Pancreas (tissue), 10 donors: ENCODE measurements at places on chromosomes 5 and 9. TPM values are rescaled to one million over a fixed set of nuclear protein-coding genes. Genes with fewer than 3 reads are reported as not detected.

- DNase-seq: no peak
Measured at GRCh38 chr5:168752416-168753190, 173.4 kb upstream of the PANK3 start.

- DNase-seq: no peak
Measured at GRCh38 chr9:7402334-7403027, 397.1 kb downstream of the DMAC1 start.

The ITK gene
- total RNA-seq: 0.79 TPM

DNA sequence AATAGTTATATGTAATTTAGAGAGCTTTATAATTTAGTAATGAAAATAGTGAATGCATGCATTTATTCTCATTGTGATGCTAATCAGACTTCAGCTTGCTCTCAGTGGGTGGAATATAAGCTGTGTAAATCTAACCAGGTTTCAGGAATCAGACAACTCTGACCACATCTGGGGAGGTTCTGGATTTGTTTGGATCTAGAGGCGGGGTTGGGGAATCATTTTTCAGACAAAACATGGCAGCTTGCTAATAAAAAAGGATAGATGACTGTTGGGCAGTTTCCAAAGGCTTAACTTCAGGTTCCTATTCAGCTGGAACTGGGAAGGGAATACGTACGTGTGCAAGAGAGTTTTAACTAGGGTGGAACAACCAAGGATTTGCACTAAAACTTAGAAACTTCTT is 43.2 kb upstream of the MAMDC2 start:
- no peak for DNase-seq

DNA sequence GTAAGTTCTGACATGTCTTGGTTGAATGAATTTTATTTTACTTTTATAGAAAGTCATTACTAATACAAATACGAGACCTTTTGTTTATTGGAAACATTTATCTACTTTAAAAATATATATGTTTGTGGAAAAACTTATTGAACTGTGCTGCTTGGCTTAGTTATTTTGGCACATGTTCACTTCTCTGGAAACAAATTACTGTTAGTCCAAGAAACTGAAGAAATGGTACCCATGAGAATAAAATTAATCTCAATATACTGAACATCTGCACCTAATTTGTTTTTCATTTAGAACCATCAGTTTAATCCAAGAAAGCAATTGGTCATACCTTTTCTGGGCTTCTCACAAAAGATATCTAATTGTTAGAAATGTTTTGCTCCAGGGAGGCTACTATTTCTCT is 32.2 kb downstream of the INVS start:
- no peak for DNase-seq

- no peak for DNase-seq
Measured at GRCh38 chr5:52269401-52269800, 518.3 kb upstream of the ITGA1 start.

The PDE8B gene
- 7.7 TPM for total RNA-seq

The ANKRD20A1 gene
- total RNA-seq: 3.8 TPM

The C1QTNF2 gene
- 0.09 TPM for total RNA-seq

GRCh38 chr9:137953683-137954438 is 76.3 kb downstream of the CACNA1B start:
- DNase-seq: no peak

The IFNA2 gene
- total RNA-seq: not detected

The PCDHA6 gene
- total RNA-seq: 0.92 TPM

DNA sequence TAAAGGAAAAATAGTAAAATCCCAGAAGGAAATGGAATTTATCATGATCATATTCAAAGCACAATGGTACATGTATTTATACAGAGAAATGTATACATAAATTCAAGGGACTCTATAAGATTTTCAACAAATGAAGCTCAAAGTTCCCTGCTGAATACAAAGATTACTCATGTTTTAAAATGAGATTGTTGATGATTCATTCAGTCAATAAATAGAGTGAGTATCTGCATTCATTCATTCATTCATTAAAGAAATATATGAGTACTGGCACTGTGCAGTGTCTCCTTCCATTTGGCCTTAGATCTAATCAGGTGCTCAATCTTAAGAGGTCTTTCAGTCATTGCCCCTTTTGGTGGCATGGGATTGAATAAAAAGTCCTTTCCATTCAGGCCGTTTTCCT is 310.0 kb downstream of the KIAA0825 start:
- DNase-seq: no peak

- no peak for DNase-seq
Measured at GRCh38 chr5:74623748-74624408, 16.6 kb downstream of the ENC1 start.
